Astrocyte of the hippocampus (primary cell): ENCODE measurements at places on chromosomes 3 and 15.

DNA sequence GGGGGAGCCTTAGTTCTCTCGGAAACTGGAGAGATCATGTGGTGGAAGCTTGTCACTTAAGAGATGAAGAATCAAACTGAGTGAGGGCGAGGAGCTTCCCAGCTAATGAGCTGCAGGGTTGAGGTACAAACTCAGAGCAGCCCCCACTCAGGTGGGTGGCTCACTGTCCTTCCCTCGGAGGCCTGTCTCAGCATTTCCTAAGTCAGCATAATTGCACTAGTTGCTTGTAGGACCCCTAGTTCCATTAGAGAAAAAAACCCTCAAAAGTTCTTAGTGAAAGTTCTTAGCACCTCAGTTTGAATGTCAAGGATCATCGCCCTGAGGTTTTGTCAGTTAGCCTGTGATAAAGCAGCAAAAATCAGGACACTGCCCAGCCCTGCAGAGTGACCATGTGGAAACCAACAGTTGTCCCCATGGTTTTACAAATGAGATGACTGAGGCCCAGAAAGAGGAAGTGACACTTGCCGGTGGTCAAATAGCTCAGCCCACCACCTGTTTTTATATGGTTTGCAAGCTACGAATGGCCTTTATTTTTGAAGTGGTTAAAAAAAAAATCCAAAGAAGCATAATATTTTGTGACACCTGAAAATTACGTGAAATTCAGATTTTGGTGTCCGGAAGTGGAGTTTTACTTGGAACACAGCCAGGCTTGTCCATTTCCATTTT, 11.9 kb downstream of the SMAD6 start:
- DNase-seq: no peak

GRCh38 chr3:29427266-29428103, 146.6 kb downstream of the RBMS3 start:
- peak; percentile 57 for DNase-seq

DNA sequence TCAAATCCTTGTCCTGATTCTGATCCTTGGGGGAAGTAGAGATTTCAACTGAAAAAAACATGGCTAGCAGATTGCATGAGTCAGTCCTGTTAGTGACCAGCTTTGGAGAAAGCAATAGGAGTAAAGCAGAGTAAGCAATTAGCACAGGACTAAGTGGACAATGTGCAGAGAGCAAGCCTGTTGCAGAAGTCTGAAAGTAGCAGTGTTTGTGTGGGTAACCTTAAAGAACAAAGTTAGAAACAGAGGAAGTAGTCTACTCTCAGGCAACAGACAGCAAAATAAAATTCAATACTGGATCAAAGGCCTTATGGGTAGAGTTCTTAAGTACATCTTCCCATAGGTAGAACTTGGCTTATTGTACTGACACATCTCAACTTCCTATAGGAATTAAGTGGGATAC, 916.8 kb downstream of the CADM2 start:
- no peak for DNase-seq

DNA sequence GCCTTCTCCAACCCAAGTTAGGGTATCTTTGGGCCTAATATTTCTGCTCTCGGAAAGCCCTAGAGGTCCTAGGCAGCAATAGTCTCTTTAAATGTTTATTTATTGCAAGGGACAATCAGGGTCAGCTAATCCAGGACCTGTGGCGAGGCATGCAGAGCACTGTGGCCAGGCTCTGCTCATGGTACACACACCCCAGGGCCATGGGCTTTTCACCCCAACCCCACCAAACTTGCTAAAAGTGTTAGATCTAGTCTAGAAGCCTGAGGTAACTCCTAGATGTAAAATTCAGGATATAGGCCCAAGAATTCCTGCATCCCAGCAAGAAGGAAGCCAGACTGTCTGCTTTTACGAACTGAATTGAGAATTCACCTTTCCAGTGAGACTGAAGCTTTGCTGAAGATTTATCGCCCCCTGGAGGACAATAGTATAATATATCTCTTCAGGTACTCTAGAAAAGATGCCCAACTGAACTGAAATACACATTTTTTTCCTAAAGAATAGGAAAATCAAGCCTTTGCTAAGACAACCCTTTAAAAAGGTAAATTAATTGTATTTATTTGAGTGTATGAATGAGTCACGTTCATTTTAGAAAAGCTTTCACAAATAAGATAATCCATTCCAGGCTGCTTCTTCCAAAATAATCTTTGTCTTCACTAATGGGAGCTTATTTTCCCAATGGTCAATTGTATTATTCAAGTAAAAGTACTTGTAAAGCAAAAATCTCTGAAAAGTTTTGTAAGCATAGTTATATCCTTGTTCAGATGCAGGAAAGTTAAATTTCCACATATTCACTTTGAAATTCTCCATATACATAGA, 89.8 kb downstream of the LRRC3B start:
- peak; percentile 73 for DNase-seq

DNA sequence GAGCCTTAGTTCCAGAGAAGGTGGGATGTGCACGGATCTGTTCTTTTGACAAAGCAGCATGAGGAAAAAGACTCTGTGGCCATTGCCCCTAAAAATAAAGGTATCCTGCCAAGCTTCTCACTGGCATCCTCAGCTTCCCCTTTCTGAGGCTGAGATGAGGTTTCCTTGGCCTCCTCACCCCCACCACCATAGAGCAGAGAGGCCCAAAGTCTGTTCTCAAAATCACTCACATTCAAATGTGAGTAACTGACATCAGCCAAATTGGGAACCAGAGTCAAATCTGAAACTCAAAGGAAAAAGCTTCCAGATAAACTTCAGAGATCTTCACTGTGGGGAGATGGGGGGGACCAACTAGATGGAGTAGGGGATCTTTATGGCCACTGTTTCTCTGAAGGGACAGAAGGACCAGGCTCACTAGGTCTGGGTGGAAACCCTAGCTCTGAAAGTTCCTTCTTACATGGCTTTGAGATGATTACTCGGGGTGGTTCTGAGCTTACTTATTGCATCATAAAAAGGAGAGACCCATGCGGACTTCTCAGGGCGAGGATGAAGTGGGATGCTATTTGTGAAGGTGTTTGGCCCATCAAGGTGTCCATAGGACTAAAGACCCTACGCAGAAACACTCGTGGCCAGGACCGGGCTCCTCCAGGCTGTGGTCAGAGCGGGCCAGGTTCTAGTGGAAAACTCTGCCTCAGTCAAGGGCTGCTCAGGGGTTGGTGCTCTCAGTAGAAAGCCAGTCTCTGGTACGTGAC, 61.5 kb upstream of the MEF2A start:
- DNase-seq: no peak
